ENCODE measurements at places on chromosomes 6 and 20. TPM values are rescaled to one million over a fixed set of nuclear protein-coding genes. Genes with fewer than 3 reads are reported as not detected.

DNA sequence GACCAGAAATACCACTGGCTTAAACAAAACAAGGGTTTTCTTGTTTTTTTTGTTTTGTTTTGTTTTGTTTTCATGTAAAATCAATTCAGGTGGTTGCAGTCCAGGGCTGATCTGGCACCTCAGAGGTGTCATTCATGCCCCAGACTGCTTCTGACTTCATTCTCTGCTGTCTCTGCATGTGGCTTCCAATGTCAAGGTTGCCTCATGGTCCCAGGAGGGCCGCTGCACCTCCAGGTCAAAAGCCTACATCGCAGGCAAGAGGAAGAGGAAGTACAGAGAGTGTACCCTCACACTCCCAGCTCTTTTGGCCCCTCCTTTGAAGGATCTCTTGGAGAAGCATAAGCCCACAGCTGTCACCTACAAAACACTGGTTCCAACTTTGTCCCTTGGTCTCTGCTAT is 1.4 kb upstream of the BTN3A1 start:
- no peaks in the 10 kb centered on the region for H3K27me3 ChIP-seq
- no peak overlapping the region for H3K4me3 ChIP-seq

GRCh38 chr6:121143476-121143875 is 190.8 kb downstream of the TBC1D32 start:
- H3K27ac ChIP-seq = no peak overlapping the region
- H3K4me3 ChIP-seq = no peak overlapping the region
- no peaks in the 10 kb centered on the region for H3K36me3 ChIP-seq
- no peaks in the 10 kb centered on the region for H3K27me3 ChIP-seq

DNA sequence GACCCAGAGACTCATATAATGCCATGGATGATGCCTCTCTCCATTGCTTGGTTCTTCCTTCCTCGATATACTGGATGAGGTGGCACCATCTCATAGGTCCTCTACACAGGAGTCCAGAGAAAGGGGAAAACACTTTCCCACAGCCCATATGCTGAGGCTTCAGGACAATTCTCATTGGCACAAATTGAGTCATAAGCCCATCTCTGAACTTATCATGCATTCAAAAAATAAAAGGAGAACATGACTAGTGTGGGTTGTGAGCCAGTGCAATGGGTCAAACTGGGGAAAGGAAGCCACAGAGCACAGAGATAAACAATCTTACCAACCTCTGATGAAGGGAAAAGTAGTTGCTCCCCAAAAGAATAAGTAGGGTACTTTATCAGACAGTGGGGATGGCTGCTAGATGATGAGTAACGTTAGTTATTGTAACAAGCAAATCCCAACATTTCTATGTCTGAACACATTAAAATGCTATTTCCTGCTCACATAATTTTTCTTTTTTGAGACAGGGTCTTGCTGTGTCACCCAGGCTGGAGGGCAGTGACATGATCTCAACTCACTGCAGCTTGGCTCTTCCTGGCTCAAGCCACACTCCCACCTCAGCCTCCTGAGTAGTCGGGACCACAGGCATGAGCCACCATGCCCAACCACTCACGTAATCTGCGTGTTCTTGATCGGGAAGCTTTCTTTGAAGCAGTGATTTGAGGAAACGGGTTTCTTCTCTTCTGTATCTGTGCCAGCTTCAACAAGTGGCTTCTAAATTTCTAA is 27.0 kb downstream of the SOD2 start:
- no peaks in the 10 kb centered on the region for H3K27me3 ChIP-seq
- H3K4me3 ChIP-seq = no peak overlapping the region
- peaks cover 9% of the 10 kb centered on the region for H3K36me3 ChIP-seq
- DNase-seq = no peak
- H3K27ac ChIP-seq = no peak overlapping the region

- no peaks in the 10 kb centered on the region for H3K4me1 ChIP-seq
- H3K4me3 ChIP-seq = no peak overlapping the region
- DNase-seq = no peak
These were observed 100.0 kb downstream of the CRYBG1 start for GRCh38 chr6:106460481-106460880.

DNA sequence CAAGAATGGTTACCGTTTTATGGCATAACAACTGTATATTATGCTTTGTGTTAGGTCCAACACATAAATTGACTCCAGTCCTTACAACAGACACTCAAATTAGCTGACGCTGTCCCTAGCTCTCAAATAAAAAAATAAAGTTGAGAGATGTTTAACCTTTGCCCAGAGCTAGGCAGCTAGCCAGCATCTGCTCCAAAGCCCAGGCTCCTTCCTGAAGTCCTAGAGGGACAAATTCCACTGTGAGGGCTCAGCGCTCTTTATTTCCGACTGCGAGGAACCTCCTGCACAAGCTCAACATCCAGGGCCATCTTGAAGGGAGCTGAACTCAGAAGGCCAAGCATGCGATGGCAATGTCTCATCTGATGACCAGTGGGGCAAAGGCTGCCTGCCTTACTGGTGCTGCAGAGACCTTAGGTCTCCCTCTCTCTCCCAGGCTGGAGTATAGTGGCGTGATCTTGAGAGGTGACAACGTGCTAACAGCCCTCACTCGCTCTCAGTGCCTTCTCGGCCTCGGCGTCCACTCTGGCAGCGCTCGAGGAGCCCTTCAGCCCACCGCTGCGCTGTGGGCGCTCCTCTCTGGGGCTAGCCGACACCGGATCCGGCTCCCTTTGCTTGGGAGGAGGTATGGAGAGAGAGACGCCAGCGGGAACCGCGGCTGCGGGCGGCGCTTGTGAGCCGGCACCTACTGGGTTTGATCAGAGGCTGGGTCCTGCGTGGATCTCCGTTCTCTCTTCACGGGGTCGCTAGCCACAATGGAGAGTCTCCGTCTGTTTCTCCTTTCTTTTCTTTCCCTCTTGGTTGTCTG is 24.7 kb upstream of the GFOD1 start:
- no peaks in the 10 kb centered on the region for H3K36me3 ChIP-seq
- no peak for DNase-seq
- H3K27me3 ChIP-seq = no peaks in the 10 kb centered on the region
- no peak overlapping the region for H3K4me3 ChIP-seq
- no peaks in the 10 kb centered on the region for H3K4me1 ChIP-seq

GRCh38 chr6:7058250-7058923 is 49.4 kb upstream of the RREB1 start:
- DNase-seq = no peak
- H3K36me3 ChIP-seq = no peaks in the 10 kb centered on the region
- no peaks in the 10 kb centered on the region for H3K27me3 ChIP-seq
- H3K4me3 ChIP-seq = no peak overlapping the region

GRCh38 chr6:83867527-83868161 is 8.2 kb downstream of the CYB5R4 start:
- H3K27me3 ChIP-seq = no peaks in the 10 kb centered on the region
- no peak for DNase-seq
- H3K4me3 ChIP-seq = no peak overlapping the region
- H3K27ac ChIP-seq = no peak overlapping the region

DNA sequence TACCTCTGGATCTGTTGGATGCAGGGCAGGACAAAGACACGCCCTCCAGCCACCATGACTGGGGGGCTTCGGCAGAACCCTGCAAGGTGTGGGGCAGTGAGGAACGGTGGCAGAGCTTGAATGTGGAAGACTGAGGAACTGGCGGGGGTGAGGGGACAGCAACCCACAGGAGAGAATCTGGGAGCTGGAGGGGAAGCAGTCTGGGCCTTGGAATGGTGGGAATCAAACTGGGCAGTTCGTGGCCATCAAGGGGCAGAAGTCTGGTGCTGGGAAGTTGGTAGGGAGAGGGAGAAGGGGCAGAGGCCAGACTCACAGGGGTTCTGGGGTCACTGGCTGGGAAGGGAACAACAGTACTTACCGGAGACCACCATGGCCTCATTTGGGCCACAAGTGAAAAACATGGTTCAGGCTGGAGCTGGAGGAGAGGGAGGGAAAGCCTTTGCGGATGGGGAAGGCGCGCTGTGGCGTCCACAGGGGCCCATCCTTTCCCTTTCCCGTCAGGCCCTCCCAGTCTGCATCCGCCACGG is 635 bp downstream of the FLOT1 start:
- H3K4me1 ChIP-seq = peaks cover 34% of the 10 kb centered on the region
- H3K4me3 ChIP-seq = peak overlapping the region; percentile 85
- H3K27me3 ChIP-seq = no peaks in the 10 kb centered on the region
- H3K36me3 ChIP-seq = peaks cover 7% of the 10 kb centered on the region

DNA sequence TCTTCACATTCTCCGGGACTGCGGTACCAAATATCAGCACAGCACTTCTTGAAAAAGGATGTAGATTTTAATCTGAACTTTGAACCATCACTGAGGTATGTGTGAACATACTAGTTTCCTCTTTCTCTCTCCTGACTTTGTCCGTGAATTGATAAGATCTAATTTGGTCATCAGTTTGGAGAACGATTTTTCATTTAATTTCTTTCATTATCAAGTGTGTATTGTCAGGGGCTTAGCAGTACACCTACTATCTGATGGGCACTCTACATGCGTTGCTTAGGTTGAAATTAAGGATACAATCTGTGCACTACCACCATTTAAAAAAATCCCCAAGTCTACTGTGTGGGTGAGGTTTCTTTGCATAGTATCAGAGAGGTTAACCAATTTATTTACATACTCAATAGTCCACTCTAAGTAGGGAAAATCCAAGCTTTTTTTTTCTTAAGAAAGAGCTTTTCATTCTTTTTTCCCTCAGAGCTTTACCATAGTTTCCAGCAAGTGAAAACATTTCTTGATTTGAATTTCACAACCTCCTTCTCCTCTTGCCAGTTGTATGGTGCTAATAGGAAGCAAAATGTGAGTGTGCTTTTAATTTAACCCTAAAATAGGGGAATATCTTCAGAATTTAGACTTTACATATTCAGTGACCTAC is 105.4 kb upstream of the ESR1 start:
- no peaks in the 10 kb centered on the region for H3K27me3 ChIP-seq
- H3K36me3 ChIP-seq = no peaks in the 10 kb centered on the region
- no peak overlapping the region for H3K27ac ChIP-seq
- H3K4me1 ChIP-seq = no peaks in the 10 kb centered on the region
- no peak overlapping the region for H3K4me3 ChIP-seq
- no peak for DNase-seq

DNA sequence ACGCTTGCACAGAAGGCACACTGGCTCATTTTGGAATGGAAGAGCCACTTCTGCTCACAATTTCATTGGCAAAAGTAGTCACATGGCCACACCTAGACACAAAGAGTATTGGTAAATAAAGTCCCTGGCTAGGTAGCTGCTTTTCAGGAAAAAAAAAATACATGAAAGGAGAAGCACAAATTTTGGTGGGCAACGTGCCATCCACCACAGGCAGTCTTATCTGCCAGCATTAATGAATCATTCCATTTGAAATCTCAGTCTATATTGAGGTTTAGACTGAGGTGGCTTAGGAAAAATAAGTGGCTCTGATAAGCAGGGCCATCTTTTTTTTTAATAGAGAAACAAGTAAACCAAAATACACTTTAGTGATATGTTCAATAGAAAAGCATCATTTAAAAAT is 44.3 kb downstream of the ADGRB3 start:
- H3K27ac ChIP-seq = no peak overlapping the region
- no peak for DNase-seq
- H3K36me3 ChIP-seq = no peaks in the 10 kb centered on the region
- no peaks in the 10 kb centered on the region for H3K4me1 ChIP-seq
- no peak overlapping the region for H3K4me3 ChIP-seq

GRCh38 chr20:62045529-62046285 is 20.0 kb downstream of the TAF4 start:
- no peak overlapping the region for H3K4me3 ChIP-seq
- H3K27me3 ChIP-seq = no peaks in the 10 kb centered on the region
- no peak for DNase-seq
- no peaks in the 10 kb centered on the region for H3K4me1 ChIP-seq
- no peaks in the 10 kb centered on the region for H3K36me3 ChIP-seq

DNA sequence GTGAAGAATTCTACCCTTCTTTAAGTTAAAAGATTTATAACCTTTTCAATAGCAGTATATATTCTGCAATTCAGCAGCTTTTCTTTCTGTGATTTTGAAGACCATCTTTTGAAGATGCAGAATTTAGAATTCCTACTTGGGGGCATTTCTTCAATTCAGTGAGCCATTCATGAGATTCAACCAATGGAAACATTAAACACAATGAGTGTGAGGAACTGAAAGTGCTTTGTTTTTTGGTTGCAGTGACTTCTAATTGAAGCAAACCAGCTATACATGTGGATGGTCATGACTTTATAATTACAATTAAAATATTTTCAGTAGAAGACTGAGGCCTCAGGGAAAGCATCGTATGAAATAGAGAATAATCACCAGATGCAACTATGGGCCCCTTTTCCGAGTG is 108.3 kb downstream of the CARMIL1 start:
- H3K27me3 ChIP-seq = no peaks in the 10 kb centered on the region
- no peaks in the 10 kb centered on the region for H3K4me1 ChIP-seq
- H3K4me3 ChIP-seq = no peak overlapping the region
- no peak for DNase-seq

Gene LGSN
- 0.11 TPM for total RNA-seq

Gene HS3ST5
- not detected for total RNA-seq

Gene MACROD2
- total RNA-seq = 0.34 TPM
